ENCODE measurements at places on chromosomes 11 and 22.

DNA sequence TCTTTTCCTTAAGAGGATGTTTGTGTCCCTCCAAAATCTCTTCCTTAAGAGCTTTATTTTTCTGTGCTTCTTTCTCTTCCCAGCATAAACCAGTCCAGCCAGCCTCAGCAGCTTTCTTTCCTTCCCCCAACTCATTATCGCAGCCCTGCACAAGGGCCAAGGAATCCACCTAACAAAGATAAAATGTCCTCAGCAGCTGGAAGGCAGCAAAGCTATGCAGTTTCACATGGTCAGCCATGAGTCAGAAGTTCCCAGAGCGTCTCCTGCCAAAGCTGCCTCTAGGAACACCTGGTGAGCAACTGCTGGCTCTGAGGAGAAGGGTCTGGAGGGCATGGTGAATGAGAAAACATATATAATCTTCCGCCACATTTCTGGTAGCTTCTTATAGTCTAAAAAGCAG lies 45.3 kb upstream of the HMGXB4 start:
- H3K27me3 ChIP-seq, result peaks cover 10% of the 10 kb centered on the region
- no peaks in the 10 kb centered on the region for H3K4me1 ChIP-seq
- no peak for DNase-seq
- no peak overlapping the region for H3K27ac ChIP-seq
- no peak overlapping the region for H3K4me3 ChIP-seq

DNA sequence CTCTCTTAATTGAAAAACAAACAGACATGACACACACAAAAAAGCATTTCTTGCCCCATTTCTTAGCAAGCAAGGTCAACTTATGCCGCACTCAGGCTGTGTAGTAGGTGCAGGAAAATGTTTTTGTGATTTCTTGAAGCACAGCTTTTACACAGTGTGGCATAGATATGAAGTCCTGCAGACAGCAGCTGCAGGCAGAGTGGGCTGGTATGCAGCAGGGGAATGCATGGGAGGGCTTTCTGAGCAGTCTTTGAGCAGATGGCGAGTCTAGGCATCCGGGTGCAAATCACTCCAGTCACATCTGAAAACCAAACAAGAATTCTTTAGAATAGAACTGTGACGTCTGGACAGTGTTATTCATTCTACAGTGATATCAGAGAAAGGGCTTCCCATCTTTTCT lies 87.5 kb downstream of the BLID start:
- no peaks in the 10 kb centered on the region for H3K27me3 ChIP-seq
- no peak overlapping the region for H3K4me3 ChIP-seq
- H3K27ac ChIP-seq, result no peak overlapping the region
- no peak for DNase-seq

- DNase-seq, result no peak
- no peak overlapping the region for H3K27ac ChIP-seq
Measured at GRCh38 chr11:3669742-3670183, 1.4 kb downstream of the CHRNA10 start.

DNA sequence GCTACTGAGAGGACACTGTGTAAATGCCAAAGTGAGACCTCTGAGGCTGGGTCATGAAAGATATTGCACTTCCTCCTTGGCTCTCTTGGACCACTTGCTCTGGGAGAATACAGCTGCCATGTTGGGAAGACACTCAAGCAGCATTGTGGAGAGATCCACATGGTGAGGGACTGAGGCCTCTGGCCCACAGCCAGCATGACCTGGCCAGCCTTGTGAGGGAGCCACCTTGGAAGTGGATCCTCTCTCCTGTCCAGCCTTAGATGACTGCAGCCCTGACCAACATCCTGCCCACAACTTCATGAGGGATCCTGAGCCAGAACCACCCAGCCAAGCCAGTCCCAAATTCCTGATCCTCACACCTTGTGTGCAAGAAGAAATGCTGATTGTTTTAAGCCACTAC lies 30.4 kb downstream of the MB start:
- no peak overlapping the region for H3K27ac ChIP-seq
- no peaks in the 10 kb centered on the region for H3K27me3 ChIP-seq
- peaks cover 12% of the 10 kb centered on the region for H3K4me1 ChIP-seq
- no peaks in the 10 kb centered on the region for H3K36me3 ChIP-seq
- peak; percentile 58 for DNase-seq
- H3K4me3 ChIP-seq, result no peak overlapping the region

DNA sequence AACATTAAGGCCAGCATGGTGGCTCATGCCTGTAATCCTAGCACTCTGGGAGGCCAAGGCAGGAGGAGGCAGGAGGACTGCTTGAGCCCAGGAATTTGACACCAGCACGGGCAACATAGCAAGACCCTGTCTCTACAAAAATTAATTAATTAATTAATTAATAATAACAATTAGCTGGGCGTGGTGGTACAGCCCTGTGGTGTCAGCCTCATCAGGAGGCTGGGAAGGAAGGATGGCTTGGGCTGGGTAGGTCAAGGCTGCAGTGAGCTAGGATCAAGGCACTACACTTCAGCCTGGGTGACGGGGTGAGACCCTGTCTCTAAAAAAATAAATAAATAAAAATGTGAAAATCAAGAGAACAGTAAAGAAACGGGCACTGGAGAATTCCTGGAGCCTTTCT lies 1.4 kb downstream of the ARFGAP3 start:
- H3K36me3 ChIP-seq, result peaks cover 6% of the 10 kb centered on the region
- H3K4me1 ChIP-seq, result peaks cover 12% of the 10 kb centered on the region
- no peaks in the 10 kb centered on the region for H3K27me3 ChIP-seq
- peak; percentile 73 for DNase-seq

Measured in osteoblast (primary cell).